ENCODE measurements at places on chromosomes 3 and 15. TPM values are rescaled to one million over a fixed set of nuclear protein-coding genes. Genes with fewer than 3 reads are reported as not detected.

- no peak overlapping the region for H3K27ac ChIP-seq
- H3K36me3 ChIP-seq: no peaks in the 10 kb centered on the region
- no peak overlapping the region for H3K4me3 ChIP-seq
- H3K4me1 ChIP-seq: no peaks in the 10 kb centered on the region
- DNase-seq: no peak
Measured at GRCh38 chr3:190767851-190768250, 94.6 kb downstream of the GMNC start.

GRCh38 chr3:126155819-126156218, 24.6 kb downstream of the ALDH1L1 start:
- no peak overlapping the region for H3K27ac ChIP-seq
- H3K4me3 ChIP-seq: no peak overlapping the region
- DNase-seq: no peak
- H3K27me3 ChIP-seq: no peaks in the 10 kb centered on the region
- no peaks in the 10 kb centered on the region for H3K4me1 ChIP-seq

CFAP44 gene
- 14.9 TPM for total RNA-seq

DNA sequence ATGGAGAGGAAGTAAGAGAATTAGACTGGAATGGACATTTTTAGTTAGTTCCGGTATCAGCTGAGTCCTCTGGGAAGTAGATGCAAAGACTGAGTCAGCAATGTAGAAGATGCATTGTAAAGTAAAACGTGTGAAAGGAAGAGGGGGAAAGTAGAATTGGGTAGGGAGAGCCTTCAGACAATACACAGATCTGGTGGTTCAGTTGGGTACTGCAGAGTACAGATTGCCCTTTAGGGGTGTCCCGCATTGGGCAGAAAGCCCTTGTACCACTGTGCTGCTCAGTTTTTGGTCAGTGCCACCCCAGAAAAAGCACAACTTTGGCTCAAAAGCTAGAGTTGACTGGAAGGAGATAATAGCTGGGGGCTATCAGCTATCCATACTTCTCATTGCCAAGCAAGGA, 247.4 kb downstream of the KBTBD8 start:
- H3K4me1 ChIP-seq: no peaks in the 10 kb centered on the region
- no peak overlapping the region for H3K27ac ChIP-seq
- DNase-seq: no peak
- no peak overlapping the region for H3K4me3 ChIP-seq
- H3K36me3 ChIP-seq: no peaks in the 10 kb centered on the region
- no peaks in the 10 kb centered on the region for H3K27me3 ChIP-seq

GRCh38 chr3:90128391-90128790, 1021.0 kb downstream of the EPHA3 start:
- H3K36me3 ChIP-seq: no peaks in the 10 kb centered on the region
- no peak overlapping the region for H3K27ac ChIP-seq
- no peaks in the 10 kb centered on the region for H3K27me3 ChIP-seq
- no peak for DNase-seq
- H3K4me3 ChIP-seq: no peak overlapping the region
- H3K4me1 ChIP-seq: no peaks in the 10 kb centered on the region

MASP1 gene
- not detected for total RNA-seq

GRCh38 chr15:87599616-87600015, 656.9 kb downstream of the NTRK3 start:
- H3K4me3 ChIP-seq: no peak overlapping the region
- no peak for DNase-seq
- H3K4me1 ChIP-seq: no peaks in the 10 kb centered on the region
- H3K27ac ChIP-seq: no peak overlapping the region
- H3K27me3 ChIP-seq: no peaks in the 10 kb centered on the region

PLCB2 gene
- total RNA-seq: 109 TPM

DNA sequence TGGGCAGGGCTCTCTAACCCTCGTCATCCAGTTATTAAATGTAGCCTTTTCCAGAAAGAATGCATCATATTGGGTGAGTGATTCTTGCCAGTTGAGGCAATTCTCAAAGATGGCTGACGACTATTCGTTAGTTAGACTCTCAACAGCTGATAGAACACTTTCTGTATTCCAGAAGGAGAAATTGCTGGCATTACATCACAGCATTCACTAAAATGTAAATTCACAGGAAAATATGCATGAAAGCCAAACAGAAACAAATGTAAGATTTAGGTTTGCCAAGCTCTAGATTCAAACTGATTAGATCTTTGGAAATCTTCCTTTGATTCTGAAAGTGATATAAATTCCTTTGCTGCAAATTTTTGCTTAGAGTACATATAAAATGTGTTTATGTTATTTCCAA, 1501.0 kb downstream of the SI start:
- H3K4me3 ChIP-seq: no peak overlapping the region
- H3K27ac ChIP-seq: no peak overlapping the region
- no peak for DNase-seq
- H3K27me3 ChIP-seq: no peaks in the 10 kb centered on the region

GRCh38 chr3:183318877-183319276, 65.8 kb downstream of the B3GNT5 start:
- no peaks in the 10 kb centered on the region for H3K4me1 ChIP-seq
- no peak for DNase-seq
- H3K27ac ChIP-seq: no peak overlapping the region
- H3K27me3 ChIP-seq: no peaks in the 10 kb centered on the region
- H3K36me3 ChIP-seq: no peaks in the 10 kb centered on the region

DNA sequence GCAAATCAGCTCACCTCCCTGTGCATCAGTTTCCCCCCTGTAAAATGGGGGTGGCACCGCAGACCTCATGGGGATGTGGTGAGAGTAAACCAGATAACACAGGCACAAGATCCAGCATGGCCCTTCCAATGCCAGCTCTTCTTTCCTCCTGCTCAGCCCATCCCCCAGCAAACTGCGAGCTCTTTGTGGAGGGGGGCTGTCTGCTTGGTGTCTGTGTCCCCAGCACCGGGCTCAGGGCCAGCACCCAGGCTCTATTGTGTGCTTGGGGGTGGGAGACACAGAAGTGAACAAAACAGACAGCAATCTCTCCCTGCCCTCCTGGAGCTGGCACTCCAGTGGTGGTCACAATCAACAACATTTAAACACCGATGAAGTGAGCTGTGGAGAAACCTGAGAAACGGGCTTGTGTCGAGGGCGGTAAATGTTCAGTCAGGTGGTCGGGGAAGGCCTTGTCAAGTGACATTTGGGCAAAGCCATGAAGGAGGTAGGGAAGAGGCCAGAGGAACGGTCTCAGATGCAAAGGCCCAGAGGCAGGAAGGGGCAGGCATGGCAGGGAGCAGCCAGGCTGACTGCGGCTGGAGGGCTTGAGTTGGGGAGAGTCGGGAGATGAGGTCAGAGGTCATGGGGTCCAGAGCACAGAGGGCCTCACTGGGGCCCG, 28.4 kb downstream of the GRIP2 start:
- H3K36me3 ChIP-seq: no peaks in the 10 kb centered on the region
- H3K27me3 ChIP-seq: peaks cover 4% of the 10 kb centered on the region
- DNase-seq: peak; percentile 9
- no peak overlapping the region for H3K27ac ChIP-seq

- DNase-seq: peak; percentile 30
- peak overlapping the region; percentile 47 for H3K4me3 ChIP-seq
- peaks cover 48% of the 10 kb centered on the region for H3K4me1 ChIP-seq
- H3K36me3 ChIP-seq: no peaks in the 10 kb centered on the region
Measured at GRCh38 chr15:70528270-70528706, 235.1 kb downstream of the UACA start.

SKOR1 gene
- 0.64 TPM for total RNA-seq

CCDC80 gene
- total RNA-seq: not detected

DNA sequence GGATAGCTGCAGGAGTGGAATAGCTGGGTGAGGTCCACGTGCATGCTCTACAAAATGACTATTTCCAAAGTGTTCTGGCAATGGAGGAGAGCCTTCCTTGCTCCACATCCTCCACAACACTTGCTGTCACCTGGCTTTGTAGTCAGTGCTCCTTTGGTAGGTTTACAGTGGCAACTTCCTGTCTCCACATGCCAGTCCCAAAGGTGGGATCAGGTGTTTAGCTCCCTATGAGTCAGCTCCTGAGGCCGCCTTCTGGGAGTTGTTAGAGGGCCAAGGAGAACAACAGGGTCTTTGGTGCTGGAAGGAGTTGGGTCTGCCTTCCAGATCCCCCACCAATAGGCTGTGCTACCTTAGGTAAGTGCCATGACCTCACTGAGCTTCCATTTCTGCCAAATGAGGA, 15.3 kb upstream of the LIMD1 start:
- H3K4me1 ChIP-seq: peaks cover 8% of the 10 kb centered on the region
- no peak overlapping the region for H3K4me3 ChIP-seq
- H3K36me3 ChIP-seq: peaks cover 7% of the 10 kb centered on the region
- no peak overlapping the region for H3K27ac ChIP-seq

DNA sequence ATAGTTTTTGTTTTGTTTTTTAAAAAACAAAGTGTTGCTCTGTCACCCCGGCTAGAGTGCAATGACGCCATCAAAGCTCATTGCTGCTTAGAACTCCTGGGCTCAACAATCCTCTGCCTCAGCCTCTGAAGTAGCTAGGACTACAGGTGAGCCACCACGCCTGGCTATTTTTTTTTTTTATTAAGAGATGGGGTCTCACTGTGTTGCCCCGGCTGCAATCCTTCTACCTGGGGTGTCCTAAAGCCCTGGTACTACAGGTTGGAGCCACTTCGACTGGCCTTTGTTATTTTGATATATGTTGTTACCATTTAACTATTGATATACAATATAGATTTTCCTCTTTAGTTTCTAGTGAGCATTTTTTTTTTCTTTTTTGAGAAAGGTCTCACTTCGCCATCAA, 2.6 kb downstream of the NGLY1 start:
- H3K4me1 ChIP-seq: peaks cover 60% of the 10 kb centered on the region
- H3K27me3 ChIP-seq: no peaks in the 10 kb centered on the region
- no peak for DNase-seq
- H3K4me3 ChIP-seq: peak overlapping the region; percentile 86

- no peaks in the 10 kb centered on the region for H3K4me1 ChIP-seq
- H3K36me3 ChIP-seq: no peaks in the 10 kb centered on the region
- H3K4me3 ChIP-seq: no peak overlapping the region
- peaks cover 2% of the 10 kb centered on the region for H3K27me3 ChIP-seq
Measured at GRCh38 chr3:123819949-123820348, 64.2 kb downstream of the MYLK start.

ACAD9 gene
- total RNA-seq: 52.5 TPM

ATP13A4 gene
- total RNA-seq: 3.4 TPM

GRCh38 chr3:106403371-106404145, 534.7 kb upstream of the CBLB start:
- no peaks in the 10 kb centered on the region for H3K27me3 ChIP-seq
- no peaks in the 10 kb centered on the region for H3K36me3 ChIP-seq
- H3K4me1 ChIP-seq: peaks cover 10% of the 10 kb centered on the region
- no peak for DNase-seq

DNA sequence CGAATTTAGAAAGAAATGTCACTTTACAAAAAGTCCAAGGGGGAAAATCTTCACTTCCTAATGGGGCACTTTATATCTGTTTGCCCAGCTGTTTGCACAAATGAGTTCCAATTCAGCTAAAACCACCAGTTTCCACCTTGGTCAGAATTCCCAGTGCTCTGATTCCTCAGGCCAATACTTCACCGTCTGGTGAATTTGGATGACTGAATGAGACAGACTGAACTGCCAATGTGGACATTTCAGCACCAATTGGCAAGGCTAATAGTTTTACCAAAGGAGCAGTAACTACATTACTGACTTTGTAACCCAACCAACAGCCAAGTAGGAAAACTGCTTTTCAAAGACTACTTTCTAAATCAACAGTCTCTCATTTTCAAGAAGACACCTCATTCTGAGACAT, 51.8 kb downstream of the ABI3BP start:
- no peak overlapping the region for H3K27ac ChIP-seq
- no peak for DNase-seq
- no peaks in the 10 kb centered on the region for H3K4me1 ChIP-seq
- H3K36me3 ChIP-seq: no peaks in the 10 kb centered on the region
- peaks cover 3% of the 10 kb centered on the region for H3K27me3 ChIP-seq

DNA sequence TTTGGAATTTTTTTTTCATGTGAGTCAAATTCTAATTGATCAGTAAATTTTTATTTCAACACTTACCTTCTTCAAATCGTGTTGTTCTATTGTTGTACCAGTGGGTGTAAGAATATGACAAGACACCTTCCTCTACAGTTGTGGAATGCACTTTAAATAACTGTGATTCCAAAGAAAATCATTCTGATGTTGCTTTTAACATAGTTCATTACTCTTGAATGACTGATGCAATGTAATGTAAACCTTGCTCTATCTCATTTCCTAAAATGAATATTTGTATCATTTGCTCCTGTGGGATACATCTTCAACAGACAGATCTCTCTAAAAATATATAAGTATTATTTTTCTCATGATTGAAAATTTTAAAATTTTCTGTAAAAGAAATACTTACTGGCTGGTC, 313.4 kb downstream of the RBMS3 start:
- H3K27me3 ChIP-seq: no peaks in the 10 kb centered on the region
- H3K4me1 ChIP-seq: no peaks in the 10 kb centered on the region
- DNase-seq: no peak
- no peak overlapping the region for H3K4me3 ChIP-seq

- H3K27me3 ChIP-seq: peaks cover 3% of the 10 kb centered on the region
- DNase-seq: no peak
- no peak overlapping the region for H3K4me3 ChIP-seq
- no peaks in the 10 kb centered on the region for H3K36me3 ChIP-seq
- no peak overlapping the region for H3K27ac ChIP-seq
Measured at GRCh38 chr15:57920911-57921310, 144.6 kb downstream of the ALDH1A2 start.

DNA sequence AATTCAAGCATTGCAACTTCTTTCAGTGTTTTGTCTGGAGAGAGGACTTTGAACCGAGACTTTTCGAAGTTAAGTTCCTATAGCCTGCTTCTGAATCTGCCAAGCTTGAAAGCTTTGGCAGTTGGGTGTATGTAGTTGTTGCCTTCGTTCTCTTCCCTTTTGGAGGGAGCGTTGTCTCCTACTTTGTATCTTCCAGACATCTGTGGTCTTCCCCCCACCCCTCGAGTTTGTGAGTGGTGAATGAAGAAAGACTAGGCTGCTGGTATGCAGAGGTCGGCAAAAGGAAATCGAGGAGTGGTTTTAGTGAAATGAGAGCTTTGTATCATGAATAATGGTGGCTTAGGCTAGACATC, 1.3 kb downstream of the CTNNB1 start:
- H3K4me3 ChIP-seq: peak overlapping the region; percentile 94
- H3K36me3 ChIP-seq: peaks cover 13% of the 10 kb centered on the region
- peaks cover 1% of the 10 kb centered on the region for H3K27me3 ChIP-seq
- H3K27ac ChIP-seq: peak overlapping the region; percentile 80
- peaks cover 54% of the 10 kb centered on the region for H3K4me1 ChIP-seq

CPA3 gene
- not detected for total RNA-seq

- no peak overlapping the region for H3K4me3 ChIP-seq
- no peak overlapping the region for H3K27ac ChIP-seq
- H3K36me3 ChIP-seq: no peaks in the 10 kb centered on the region
- H3K27me3 ChIP-seq: no peaks in the 10 kb centered on the region
Measured at GRCh38 chr15:49466119-49466518, 43.1 kb downstream of the FGF7 start.
